ENCODE measurements at places on chromosomes 7 and 10. TPM values are rescaled to one million over a fixed set of nuclear protein-coding genes. Genes with fewer than 3 reads are reported as not detected.
A peak's percentile ranks its signal among the peaks of the same experiment; 100 is the strongest.

DNA sequence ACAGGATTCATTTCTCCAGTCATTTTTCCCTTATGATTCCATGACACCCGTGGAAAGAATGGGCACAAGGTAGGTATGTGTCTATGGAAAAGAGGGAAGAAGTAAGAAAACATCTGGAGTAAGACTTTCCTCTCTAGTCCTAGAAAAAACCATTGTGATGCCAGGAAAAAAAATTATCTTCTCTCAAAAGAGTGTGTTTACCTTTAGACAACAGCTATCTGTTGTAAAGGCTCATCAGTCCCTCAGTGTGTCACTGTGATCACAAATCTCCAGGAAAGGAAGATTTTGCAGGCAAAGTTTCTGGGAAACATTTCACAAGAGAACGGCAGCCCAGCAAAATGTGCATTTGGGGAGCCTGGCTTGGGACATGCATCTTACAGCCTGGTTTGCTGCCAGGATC, 44.8 kb downstream of the CALML3 start:
- DNase-seq = no peak

DNA sequence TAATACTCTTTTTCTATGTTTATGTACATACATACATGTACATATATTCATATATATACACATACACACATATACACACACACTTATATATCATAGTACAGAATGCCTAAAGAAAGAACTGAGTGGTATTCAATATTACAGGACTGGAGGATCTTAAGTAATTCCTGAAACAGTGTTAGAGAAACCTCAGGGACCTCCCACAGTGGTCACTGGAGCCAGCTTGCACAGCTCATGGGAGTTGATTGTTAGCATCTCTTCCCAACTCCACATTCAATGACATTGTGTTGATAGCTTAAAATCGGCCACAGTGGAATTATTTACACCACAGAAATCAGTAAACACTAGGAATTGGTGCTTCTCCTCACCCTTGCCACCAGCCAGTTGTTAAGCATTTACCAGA, 6.0 kb downstream of the LRRC17 start:
- DNase-seq = no peak

- no peak for DNase-seq
These were observed 182.2 kb upstream of the SVIL start for GRCh38 chr10:29816801-29817558.

DNA sequence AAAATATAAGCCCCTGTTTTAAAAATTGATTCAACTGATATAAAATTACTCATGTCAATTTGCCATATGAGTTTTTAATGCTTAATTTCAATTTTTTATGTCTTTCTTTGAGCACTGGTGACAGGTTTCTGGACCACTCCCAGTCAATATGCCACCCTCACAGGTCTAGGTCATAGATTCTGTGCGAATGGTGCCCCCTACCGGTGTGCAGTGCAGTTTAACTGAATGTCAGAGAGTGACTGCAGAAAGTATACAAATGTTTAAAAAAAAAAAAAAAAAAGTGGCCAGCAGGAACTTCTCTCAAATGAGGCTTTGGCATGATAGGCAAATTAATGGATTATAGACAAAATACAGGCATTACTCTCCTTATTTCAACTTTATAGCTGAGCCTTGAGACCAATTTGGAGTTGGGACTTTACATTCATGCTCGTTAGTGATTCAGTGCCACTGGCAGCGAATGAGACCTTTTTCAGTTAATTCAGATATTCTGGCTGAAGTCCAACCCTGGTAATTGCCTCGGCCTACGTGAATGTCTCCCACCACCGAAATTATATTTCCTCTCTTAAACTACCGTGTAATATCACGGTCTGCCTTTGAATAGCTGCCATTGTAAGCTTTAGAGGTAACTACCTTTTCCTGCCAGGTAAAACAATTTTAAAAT, 427.6 kb downstream of the PHTF2 start:
- DNase-seq = peak; percentile 53

GRCh38 chr10:100356067-100357017, 9.3 kb downstream of the SCD start:
- no peak for DNase-seq

NPC1L1 gene
- 4.9 TPM for total RNA-seq

DNA sequence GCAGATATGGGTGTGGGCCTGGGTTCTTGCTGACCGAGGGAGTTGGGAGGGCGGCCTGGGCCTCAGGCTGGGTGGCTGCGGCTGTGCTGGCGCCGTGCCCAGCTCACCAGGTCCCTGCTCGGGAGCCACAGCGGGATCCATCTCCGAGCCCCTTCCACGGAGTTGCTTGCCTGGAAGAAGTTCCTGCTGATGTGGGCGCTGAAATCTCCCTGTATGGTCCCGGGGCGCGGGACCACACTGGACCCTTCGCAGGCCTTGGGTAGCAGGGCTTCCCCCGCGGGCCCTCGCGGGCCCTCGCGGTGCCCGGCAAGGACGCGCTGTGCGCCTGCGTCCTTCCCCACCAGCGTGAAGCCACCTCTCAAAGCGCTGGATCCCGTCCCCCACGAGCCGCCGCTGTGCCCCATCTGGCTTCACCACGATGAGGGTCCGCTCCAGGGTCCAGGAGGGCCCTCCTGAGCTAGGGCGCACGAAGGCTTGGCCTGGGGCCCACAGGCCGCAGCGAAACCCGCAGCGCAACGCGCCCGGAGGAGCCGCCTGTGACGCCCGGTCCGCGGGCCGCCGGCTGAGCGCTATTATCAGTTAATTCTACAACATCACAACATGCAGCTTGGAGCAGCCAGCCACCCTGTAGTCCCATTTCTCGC, 31.5 kb downstream of the RAB19 start:
- DNase-seq = no peak

DENND2A gene
- 4.1 TPM for total RNA-seq

DNA sequence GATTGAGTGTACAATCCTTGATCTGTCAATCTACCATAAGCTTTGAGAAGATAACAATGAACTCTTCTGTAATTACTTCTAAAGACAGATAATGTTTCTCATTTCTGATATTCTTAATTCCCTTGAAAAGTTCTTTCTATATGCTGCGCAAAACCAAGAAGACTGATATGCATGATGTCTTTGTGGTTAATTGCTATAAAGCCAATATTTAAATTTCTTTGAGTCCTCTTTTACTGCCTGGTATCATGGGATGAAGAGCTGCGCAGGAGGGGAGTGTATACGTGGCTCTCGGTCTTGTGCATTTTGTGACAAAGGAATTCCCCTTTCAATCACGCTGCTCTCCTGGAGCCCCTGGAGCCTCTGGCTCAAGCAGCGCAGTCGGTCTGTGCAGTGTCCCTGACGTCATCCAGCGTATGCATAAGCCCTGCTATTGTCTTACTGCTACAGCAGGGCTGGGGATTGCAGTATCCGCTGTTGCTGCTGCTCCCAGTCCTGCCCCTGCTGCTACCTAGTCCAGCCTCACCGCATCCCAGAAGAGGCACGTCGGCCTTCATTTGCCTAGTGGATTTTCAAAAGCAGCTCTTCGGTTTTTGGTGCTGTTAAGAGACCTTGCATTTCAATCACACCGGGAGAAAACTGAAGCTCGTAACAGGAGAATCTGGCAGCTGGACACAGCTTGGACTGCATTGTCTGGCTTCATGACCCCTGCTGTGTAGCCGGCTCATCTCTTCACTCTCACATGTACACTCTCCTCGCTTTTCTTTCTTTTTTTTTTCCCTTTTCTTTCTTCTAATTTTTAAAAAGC, 66.7 kb downstream of the ST7 start:
- DNase-seq = peak; percentile 95

FAM131B gene
- total RNA-seq = 0.43 TPM

- no peak for DNase-seq
These were observed 4.6 kb downstream of the DUSP5 start for GRCh38 chr10:110502072-110502845.

DNA sequence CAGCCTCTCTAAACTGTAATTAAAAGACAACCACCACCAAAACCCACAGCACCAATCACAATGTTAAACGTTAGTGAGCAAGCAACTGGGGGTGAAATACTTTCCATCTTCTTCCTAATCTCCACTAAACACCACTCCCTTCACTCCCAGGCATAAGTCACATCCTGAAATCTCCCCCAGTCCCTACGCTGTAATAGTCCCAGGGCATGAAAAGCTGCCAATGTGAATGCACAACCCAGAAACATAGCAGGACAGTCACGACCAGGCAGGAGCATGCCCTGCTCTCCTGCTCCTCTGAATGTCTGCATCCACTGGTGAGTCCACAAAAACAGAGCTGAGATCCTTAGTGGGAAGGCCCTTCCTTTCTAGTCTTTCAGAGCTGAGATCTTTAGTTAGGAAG, 288.9 kb downstream of the PARD3 start:
- DNase-seq = no peak

ZNF783 gene
- 8.5 TPM for total RNA-seq

GRCh38 chr7:141501451-141501850, 49.8 kb upstream of the AGK start:
- DNase-seq = no peak

HMX3 gene
- not detected for total RNA-seq

GRCh38 chr7:141928146-141928844, 12.1 kb downstream of the OR9A4 start:
- no peak for DNase-seq

GRCh38 chr7:150323682-150324372, 482 bp upstream of the ACTR3C start:
- DNase-seq = no peak

NEUROG3 gene
- total RNA-seq = not detected

- DNase-seq = no peak
These were observed 35.5 kb downstream of the IKZF1 start for GRCh38 chr7:50339990-50340500.

DNA sequence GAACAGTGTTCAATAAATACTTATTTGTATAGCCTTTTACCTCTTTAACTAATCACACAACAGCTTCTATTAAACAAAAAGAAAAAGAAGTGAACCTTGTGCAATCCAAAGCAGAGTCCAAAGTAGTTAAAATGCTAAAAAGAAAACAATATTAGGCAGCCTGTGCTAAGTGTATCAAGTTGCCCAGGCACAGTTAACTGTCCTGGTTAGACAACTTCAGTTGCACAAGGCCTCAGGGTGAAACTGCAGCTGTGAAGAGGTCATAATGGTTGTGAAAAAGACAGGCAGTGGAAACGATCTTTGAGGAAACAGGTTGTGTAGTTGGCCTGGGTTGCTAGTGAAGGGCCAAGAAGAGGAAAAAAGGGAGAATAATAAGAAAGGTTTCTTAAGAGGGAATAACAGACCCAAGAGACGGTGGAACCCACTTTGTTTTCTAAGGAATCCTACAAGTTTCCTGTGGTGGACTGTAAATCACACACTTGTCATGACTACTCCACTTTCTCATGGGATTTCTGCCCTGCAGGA, 6.0 kb upstream of the CROT start:
- DNase-seq = peak; percentile 13

DNA sequence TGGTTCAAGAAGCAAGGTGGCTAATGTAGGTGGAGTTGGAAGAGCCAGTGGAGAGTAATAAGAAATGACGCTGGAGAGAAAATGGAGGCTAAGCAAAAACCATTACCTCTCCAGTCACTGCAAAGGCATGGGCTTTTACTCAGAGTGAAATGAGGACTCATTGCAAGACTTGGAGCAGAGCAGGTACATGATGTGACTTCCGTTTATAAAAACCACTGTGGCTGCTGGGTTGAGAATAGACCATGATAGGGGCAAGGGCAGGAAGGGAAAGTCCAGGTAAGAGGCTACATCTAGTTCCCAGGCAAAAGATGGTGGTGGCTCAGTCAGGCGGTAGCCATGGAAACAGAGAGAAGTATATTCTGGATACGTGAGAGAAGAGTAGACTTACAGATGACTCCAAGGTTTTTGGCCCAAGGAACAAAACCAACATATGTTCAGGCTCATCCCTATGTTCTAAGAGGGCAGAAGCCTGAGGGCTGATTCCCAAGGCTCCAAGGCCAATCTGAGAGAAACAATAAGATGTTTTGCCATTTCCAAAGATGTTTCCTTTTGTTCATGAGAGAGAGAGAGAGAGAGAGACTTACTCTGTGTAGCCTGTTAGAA, 21.5 kb upstream of the PDE1C start:
- no peak for DNase-seq

MACC1 gene
- total RNA-seq = not detected

GRCh38 chr7:78438433-78438832, 639.9 kb downstream of the PHTF2 start:
- DNase-seq = no peak

DNA sequence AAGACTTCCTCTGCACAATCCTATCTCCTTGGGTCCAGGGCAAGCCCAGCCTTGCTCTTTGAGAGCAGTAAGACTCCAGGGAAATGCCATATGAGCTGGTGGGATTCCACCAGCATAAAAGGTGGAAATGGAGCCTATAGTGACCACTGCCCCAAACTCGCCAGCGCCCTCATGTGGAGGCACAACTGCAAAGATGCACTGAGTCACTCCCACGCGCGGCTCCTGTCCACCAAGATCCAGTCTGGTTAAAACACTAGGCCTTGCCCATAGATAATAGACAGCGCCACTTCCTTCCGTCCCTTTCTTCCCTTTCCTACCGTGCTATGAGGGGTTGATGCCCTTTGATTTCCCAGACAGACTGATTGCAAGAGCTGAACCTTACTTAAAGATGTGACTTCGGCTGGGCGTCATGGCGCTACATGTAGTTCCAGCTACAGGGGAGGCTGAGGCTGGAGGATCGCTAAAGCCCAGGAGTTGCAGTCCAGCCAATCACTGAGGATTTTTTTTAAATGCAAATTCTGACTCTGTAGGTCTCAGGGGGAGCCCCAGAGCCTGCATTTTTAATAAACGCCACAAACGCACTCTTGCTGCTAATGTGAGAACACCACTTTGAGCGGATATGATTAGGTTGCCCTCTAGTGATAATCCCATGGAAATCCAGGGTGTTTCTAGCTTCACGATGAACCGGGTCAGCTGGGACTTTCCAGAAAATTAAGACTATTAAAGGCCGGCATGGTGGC, 136.5 kb downstream of the EPC1 start:
- no peak for DNase-seq

- DNase-seq = no peak
These were observed 526 bp downstream of the SFRP5 start for GRCh38 chr10:97771055-97771891.

DNA sequence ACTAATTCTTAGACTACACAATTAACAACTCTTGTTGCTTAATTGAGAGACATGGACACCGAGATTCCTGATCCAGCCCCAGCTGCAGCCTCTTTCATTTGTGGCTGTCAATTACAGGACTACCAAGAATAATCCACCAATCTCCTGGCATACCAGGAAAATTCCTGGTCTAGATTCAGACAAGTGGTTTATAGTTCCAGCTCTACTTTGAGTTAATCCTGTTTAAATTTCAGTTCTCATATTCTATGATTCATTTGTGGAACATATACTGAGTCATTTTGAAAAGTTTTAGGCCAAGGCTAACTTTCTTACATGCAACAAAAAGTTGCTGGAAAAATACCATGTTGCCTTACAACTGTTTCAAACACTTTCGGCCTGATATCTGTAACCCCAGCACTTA, 253.5 kb downstream of the MAGI2 start:
- DNase-seq = no peak

DNA sequence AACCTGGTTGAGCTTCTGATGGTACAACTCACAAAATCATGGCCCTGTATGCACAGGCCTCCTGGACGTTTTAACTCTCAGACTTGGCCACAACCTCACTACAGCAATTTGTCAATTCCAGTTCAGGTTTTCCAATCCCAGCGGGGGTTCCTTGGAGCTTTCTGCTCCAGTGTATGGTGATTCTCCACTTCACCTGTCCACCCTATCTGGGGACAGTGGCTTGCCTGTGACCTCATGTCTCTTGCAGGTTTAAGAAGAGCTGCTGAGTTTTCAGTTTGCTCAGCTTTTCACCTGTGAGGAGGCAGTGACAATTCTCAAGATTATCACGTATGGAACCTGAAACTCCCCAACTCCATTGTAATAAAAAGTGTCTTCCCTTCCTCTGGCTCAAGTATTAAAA, 254.1 kb downstream of the DIP2C start:
- no peak for DNase-seq

PODXL gene
- 4.7 TPM for total RNA-seq

All from stomach (tissue), 19 donors.